Activated naive CD8-positive, alpha-beta T cell treated with anti-CD3 and anti-CD28 coated beads, Interleukin-2, amount 50 U/mL, for 24 hours (primary cell): ENCODE measurements at places on chromosomes 7 and 10.

GRCh38 chr7:22783421-22783820 is 39.2 kb downstream of the TOMM7 start:
- DNase-seq = no peak

DNA sequence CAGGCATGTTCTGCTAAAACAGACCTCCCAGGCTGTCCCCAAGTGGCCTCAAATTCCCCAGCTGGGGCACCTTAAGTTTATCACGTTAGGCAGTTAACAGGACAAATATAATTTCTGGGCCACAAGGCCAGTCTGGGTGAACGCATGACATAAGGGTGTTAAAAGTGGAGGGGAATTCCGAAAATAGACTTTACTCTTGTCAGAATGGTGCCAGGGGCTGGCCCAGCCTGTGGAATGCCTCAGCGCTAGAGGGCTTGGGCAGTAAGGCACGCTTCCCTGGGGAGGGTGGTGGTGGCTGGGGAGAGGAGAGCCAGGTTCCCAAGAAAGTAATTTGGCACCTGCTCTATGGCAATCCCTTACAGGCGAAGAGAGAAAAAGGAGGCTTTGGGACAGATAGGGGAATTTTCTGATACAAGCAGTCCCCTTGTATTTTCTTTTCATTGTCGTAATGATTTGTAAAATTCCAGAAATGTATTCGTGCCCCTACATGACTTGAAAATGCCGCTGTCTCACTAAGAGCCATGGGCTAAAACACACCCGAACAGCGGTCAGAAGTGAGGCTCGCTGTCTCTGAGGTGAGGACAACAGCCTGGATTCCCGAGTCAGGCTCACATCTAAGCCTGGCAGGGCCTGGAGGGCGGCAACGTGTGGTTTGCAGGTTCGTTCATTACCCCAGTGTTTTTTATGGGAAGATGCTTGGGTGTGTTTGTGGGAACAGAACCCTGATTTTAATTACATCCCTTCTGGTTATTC is 463.2 kb upstream of the GALNT17 start:
- no peak for DNase-seq

- DNase-seq = no peak
Measured at GRCh38 chr10:86648704-86649427, 5.5 kb upstream of the OPN4 start.

- DNase-seq = no peak
Measured at GRCh38 chr7:131354390-131354789, 26.7 kb downstream of the MKLN1 start.
